ENCODE measurements at places on chromosomes 13 and 19.

DNA sequence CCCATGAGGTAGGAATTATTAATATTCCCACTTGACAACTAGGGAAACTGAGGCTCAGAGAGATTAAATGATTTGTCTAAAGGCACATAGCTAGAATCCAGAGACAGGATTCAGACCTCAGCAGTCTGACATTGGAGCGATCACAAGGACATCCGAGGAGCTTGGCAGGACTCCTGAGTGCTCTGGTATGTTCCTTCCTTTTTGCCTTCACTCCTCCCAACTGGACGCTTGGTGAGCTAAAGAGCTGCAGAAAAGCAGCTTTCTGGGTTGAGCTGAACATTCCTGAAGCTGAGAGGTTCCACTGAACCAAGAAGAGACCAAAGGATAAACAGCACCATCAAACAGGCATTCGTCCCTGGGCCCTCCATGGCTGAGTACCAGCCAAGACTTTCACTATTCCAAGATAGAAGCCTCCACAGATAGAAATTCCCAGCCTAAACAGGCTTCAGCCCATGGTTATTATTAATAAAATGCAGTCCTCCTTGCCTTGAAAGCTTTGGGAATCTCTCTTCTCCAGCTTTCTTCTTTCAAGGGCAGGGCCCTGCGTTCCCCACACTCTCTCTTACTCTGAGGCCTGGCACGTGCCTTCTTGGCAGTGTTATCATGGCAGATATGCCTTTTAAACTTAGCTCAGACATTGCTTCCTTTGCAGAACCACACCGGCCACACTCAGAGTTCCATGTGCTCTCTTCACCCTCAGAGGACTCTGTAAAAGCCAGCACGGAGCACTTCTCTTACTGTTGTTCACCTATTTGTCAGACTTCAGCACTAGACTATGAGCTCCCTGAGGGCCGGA, 97.1 kb downstream of the CYSLTR2 start:
- DNase-seq: no peak

DNA sequence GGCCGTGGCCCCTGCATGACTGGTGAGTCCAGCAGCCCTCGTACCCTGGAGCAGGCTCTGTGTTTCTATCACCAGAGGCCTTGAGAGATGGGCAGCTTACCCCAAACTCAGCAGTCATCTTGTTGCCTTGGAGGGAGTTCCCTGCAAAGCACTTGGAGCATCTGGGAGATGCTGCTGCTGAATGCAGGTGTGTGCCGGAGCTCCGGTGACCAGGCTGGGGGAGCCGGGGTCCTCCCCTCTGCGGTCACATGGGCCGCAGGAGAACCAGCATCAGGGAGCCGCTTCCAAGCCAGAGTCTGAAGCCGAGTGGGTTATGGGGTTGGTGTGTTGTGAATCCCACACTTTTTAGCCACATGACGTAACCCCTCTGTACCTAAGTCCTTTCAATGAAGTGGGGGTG, 82.8 kb downstream of the TEX29 start:
- no peak for DNase-seq

DNA sequence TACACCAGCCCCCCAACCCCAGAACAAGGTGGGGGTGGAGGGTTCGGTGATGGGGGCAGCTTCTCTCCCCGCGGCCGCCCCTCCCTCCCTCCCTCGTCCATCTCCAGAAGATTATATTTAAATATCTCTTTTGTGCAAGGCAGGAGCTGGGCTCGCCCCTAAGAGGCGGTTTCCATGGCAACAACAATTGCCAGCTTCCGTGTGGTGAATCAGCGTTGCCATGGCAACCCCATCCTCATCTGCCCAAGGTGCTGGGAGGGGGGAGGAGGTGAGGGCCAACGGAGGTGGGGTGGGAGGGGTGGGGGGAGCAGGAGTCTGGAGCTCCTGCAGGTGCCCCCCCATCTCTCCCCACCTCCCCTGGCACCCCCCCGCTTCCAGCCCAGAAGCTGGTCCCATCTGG, 46.4 kb downstream of the CELF5 start:
- no peak for DNase-seq

- no peak for DNase-seq
These were observed 22.1 kb upstream of the WDFY2 start for GRCh38 chr13:51562011-51562671.

DNA sequence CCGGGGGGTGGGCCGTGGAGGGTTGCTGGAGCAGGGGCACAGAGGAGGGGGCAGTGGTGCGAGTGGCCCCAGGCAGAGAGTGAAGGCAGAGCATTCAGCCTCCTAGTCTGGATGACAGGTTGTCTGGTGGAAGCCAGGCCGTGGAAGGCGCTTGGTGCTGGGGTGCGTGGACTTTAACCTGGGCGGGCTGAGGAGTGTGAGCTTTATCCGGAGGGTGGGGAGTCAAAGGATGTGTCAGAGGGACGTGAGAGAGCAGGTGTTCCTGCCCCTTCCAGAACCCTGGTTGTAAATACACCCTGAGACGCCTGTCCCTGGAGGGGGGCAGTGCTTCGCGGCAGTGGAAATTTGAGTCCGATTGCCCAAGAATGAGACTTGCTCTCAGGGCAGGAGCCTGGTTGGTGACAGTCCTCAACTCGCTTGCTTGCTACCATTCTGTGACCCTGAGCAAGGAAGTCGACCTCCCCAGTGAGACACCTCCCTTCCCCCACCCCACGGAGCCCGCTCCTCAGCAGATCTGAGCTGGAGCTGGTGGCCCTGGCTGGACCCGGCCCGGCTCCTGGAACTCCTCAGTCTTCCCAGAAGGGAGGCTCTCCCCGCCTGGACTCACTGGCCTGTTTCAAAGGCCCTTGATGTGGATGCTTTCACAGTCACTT, 2.3 kb downstream of the SPPL2B start:
- DNase-seq: no peak

- DNase-seq: peak; percentile 7
These were observed 423 bp downstream of the LSM14A start for GRCh38 chr19:34172661-34173192.

DNA sequence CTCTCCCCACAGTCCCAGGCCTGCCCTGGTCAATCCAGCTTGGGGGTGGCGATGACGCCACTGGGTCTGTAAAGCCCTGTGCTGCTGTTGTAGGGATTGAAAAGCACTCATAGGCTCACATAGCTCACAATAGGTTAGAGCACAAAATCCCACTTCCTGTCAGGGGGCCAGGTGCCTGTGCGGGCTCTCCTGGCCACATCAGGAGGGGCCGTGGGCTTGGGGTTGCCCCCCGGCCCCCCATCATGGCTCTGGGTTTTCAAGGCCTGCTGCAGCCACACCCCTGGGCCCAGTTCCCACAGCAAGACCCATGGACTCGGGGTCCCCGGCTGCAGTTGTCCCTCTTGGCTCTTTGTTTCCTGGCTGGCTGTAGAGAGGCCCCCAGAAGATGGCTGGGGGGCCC, 62.9 kb downstream of the SMARCA4 start:
- DNase-seq: no peak

DNA sequence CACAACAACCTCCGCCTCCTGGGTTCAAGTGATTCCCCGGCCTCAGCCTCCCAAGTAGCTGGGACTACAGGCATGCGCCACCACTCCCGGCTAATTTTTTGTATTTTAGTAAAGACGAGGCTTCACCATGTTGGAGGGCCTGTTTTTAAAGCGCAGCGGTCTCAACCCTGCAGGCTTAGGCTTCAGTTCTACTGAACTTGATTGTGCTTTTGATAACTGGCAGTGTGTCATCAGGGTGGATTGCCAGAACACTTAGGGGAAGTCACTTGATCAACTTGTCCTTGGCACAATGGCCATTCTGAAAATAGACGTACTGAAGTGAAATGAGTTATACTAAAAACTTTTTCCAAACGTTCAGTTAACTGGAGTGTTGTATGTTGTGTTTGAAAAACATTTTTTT, 472.2 kb downstream of the KLF5 start:
- no peak for DNase-seq

GRCh38 chr13:71865874-71866334, 1.1 kb downstream of the DACH1 start:
- DNase-seq: no peak

GRCh38 chr13:37230346-37230745, 124.9 kb upstream of the CSNK1A1L start:
- DNase-seq: no peak

- no peak for DNase-seq
These were observed 36.1 kb downstream of the KLF2 start for GRCh38 chr19:16360738-16361137.

DNA sequence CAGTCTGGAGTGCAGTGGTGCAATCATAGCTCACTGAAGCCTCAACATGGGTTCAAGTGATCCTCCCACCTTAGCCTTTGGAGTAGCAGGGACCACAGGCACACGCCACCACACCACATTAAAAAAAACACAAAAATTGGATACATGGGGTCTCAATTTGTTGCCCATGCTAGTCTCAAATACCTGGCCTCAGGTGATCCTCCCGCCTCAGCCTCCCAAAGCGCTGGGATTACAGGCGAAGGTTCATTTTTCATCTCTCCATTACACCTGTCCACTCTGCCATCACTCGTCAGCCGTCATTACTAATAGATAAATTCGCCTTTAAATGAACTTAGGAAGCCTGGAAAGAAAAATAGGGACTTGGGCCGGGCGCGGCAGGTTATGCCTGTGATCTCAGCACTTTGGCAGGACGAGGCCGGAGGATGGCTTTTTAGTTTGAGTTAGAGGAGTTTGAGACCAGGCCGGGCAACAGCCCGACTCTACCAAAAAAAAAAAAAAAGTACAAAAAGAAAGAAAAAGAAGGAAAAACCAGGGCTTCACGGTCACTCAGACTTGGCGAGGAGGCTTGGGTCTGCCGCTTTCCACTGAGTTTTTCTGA, 685 bp upstream of the SUPT5H start:
- no peak for DNase-seq

DNA sequence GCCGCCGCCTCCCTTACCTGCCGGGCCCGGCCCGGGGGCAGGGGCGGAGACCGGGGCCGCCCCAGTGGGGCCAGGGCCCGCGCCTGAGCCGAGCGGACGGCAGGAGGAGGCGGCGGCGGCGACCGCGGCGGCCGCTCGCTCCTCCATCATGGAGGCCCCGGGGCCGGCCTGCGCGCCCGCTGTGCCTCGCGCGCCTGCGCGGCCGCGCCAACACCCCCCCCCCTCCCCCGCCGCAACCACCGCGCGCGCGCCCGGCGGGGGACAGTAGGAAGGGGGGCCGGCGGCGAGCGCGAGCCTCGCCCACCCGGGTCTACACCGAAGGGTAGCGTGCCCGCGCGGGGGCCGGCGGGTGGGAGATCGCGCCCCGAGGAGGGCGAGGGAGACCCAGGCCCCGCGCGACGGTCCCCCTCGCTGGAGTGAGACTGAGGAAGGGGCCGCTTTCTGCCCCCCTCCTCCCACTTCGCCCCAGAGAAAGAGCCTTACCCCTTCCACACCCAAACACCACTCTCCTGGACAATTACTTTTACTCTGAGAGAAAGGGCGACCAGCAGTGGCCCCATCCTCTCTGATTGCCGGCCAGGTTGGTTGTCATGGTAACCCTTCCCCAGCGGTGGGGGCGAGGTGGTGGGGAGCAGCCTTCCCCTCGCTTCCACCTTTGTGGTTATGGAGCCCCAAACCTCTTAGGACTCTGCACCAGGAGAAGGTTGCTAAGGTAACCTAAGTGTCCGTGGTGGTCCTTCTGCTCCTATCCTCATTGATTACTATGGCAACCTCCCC, at the start of gene STRN4:
Gene STRN4 (minus strand): TSS at position 170 of the 777 bp plus-strand sequence. CDS start 20 bp downstream, at position 150.
- DNase-seq: peak; percentile 52

DNA sequence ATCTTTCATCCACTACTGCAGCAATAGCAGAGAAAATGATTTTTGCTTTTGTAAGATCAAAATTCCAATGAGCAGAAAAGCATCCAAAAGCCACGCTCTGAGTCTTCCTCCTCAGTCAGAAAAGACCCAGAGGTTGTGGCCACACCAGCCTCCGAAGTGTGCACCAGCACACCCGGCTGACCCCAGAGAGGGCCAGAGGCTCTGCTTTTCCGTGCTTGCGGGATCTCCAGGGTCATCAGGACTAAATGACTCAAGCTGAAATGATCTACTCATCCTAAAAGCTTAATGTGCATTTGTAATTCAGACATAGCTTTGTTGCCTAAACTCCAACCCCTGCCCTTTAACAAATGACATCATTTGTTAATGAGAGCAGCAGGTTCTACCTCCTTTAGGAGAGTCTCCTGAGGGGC, 16.5 kb downstream of the RXFP2 start:
- DNase-seq: no peak

DNA sequence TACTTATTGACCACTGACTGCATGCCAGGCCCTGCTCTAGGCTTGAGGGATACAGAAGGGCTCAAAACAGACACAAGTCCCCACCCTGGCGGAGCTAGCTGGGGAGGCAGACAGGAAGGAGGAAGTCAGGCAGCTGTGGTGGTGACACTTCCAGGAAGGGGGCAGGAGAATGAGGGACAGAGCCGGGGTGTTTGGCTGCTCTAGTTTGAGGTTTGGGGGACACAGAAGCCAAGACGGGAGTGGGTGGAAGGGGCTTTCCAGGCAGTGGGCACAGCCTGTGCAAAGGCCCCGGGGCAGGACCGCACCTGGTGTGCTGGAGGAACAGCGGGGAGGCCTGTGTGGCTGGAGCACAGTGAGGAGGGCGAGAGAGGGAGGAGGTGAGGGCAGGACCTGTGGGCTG, 4.0 kb downstream of the MRPL54 start:
- no peak for DNase-seq

- DNase-seq: no peak
These were observed 300.3 kb downstream of the MYO16 start for GRCh38 chr13:108929532-108930206.

DNA sequence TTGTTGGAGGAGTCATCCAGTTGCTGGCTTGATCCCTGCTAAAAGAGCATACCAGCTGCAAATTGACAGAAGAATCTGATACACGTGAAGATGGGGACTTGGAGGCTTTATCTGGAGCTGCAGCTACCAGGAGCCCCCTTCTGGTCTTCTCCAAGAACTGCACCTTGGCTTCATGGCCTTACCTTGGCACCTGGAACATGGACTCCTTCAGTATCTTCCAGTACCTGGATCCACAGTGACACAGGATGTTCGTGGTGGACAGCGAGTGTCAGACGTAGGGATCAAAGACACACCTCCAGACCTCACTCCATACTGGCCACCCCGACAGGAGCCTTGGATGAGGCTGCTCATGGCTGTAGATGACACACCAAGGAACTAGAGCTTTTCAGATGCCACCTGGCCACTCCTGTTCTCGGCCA, 9.9 kb upstream of the ACSBG2 start:
- DNase-seq: peak; percentile 35

DNA sequence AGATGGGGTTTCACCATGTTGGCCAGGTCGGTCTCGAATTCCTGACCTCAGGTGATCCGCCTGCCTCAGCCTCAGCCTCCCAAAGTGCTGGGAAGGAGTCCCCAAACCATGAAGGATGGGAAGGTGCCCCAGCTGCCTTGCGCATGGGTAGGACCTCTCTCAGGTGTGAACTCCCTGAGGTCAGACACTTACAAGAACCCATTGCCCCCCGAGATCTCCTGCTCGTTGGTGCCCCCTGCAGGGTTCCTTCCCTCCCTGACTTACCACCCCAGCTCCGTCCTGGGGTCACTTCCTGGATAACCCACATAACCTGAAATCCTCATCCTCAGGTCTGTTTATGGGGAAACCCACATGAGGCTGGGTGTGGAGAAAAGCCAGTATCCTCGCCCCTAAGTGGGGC, 41.7 kb downstream of the UNC13A start:
- no peak for DNase-seq

DNA sequence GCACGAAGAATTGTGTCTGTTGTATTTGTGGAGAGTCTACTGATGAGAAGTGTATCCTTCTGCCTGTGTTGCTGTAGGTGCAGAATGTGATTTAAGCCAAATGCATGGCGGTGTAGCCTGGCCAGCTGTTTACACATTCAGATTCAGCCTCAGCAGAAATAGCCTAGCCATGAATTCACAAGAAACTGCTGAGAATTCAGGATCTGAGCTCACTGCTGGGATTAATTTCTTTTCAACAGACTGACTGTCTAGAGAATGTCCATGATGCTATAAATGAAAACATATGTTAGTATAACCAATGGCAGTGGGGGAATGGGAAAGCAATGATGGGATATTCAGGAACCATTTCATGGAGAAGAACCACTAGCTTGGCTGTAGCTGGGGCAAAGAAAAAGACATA, 77.4 kb upstream of the RNF113B start:
- DNase-seq: no peak

All from activated T-helper 1 cell treated with anti-CD3 and anti-CD28 coated beads, Interleukin-2, amount 50 U/mL, for 16 hours (primary cell).